ENCODE measurements at places on chromosomes 5 and 9.

DNA sequence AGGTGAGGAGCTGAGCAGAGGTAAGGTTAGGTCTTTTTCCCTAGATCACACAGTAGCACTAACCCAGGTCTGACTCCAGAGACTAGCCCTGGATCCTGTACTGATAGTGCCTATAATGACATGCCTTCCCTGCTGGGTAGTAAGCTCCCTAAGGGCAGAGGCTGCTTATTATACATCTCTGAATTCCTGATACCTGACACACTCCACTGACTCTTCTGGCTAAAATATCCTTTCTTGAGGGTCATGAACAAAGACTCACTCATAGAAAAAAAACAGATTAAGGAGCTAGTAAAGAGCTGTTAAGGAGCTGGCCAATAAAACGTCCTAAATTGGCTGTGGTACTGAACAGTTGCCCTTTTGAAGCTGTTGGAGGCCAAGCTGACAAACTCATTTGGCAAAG lies 149.0 kb upstream of the ITGA1 start:
- DNase-seq, result no peak

GRCh38 chr9:123225995-123226394 lies 42.4 kb downstream of the STRBP start:
- no peak for DNase-seq

- no peak for DNase-seq
Observed at GRCh38 chr9:36154331-36154952, 14.7 kb upstream of the CCIN start.

- DNase-seq, result no peak
Observed at GRCh38 chr9:70133253-70134208, 89.9 kb downstream of the MAMDC2 start.

GRCh38 chr9:99828417-99829176 lies 6.9 kb downstream of the NR4A3 start:
- no peak for DNase-seq

GRCh38 chr5:181164076-181164952 lies 16.9 kb downstream of the OR2V2 start:
- no peak for DNase-seq

DNA sequence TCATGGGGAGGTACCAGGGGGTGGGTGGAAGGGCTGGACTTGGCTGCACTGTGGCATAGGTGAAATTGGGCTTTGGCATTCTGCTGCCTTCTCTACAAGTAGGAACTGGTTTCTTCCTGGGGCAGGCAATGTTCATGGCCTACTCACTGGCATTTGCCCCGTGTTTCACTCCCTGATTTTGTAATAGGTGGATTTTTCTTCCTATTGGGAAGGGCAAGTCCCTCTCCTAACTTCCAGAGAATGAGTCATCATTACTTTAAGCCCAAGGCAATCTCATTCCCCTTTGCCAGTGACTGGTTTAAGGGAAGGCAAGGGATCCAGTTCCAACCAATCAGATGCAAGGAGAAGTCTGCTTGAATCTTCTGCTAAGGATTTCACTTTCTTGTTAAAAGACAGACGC lies 67.9 kb upstream of the ANKRD55 start:
- DNase-seq, result no peak

- no peak for DNase-seq
Observed at GRCh38 chr5:155532621-155533311, 519.2 kb downstream of the KIF4B start.

- no peak for DNase-seq
Observed at GRCh38 chr9:34443976-34444375, 14.4 kb downstream of the FAM219A start.

DNA sequence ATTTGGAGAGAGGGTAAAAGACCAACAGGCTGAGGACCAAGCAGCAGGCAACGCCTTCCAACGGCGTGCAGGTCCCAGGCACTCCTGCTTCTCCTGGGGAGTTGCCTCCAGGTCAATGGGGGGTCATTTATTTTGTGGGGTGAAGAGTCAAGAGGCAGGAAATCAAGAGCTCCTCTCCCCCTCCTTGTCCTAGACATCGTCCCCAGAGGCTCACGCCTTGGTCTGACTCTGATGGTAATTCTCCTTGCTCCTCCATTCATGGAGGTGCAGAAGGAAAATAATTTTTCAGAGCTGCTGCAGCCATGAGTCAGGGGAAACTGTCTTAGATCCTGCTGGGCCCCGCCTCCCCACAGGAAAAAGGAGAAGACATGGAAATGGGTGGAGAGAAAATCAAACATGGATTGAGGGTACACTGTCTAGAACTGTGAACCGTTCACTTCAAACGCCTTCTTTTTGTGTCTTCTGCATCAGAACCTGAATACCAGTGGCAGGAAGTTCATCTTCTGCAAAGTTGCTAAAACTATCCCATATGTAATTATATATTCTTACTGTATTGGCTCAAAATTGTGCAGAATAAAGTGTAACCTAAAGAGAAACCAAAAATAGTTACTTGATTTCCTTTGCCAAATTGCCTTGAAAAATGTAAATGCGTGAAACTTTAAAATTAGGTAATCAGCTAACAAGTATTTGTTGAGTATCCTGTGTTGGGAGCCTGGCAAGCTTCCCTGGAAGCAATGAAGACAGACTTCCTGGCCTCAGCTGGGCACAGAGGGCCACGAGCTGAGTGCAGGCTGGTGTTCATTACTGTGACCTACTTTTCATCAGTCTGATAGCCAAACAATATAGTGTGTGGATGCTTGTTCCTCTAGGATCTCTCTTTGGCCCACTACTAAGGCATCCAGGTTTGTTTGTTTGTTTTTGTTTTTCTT lies 142.0 kb downstream of the CMYA5 start:
- DNase-seq, result no peak

GRCh38 chr9:7973123-7973522 lies 173.5 kb upstream of the DMAC1 start:
- no peak for DNase-seq

- peak; percentile 67 for DNase-seq
Observed at GRCh38 chr9:114504341-114505186, 709 bp downstream of the WHRN start.

DNA sequence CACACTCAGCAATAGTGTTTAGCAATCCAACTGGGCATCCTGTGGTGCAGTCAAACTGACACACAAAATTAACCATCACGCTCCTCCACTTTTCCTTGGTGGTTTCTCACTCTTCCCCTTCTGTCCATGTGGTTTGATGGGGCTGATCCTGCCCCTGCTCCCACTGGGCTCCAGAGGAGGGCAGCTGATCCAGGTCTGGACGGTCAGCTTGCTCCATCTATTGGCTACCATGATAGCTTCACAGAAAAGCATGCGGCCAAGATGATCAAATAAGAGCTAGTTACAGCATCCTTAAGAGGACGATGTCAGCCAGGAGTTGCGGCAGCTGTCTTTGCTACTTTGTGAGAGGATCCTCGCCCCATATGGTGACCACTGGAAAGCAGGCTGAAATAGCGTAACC lies 29.6 kb upstream of the RANBP17 start:
- no peak for DNase-seq

- no peak for DNase-seq
Observed at GRCh38 chr5:112142769-112143270, 276.3 kb downstream of the EPB41L4A start.

DNA sequence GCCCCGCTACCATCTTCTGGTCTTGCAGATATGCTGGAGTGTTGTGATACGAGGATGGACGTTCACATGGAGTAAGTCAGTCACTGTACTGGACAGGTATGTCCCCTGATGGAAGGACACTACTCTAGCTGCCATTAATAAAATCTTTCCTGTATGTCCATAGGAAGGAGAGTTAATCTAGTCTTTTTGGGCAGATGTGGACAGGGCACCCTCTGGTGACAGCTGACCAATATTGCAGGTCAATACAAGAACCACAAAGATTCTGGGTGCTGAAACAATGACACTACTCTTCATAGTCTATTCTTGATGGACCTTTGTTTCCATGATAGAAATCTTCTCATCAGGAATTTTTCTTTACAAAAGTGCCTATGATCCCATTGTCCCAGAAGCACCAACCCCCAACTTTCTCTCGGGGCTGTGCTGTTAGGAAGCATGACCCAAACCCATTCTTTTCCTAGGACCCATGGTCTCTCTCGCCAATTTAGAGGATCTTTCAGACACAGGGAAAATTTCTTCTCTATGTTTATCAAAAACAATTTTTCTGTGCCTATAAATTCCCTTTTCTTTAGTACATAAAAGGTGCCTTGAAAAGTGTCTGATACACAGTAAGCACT lies 376.9 kb downstream of the DTWD2 start:
- no peak for DNase-seq

DNA sequence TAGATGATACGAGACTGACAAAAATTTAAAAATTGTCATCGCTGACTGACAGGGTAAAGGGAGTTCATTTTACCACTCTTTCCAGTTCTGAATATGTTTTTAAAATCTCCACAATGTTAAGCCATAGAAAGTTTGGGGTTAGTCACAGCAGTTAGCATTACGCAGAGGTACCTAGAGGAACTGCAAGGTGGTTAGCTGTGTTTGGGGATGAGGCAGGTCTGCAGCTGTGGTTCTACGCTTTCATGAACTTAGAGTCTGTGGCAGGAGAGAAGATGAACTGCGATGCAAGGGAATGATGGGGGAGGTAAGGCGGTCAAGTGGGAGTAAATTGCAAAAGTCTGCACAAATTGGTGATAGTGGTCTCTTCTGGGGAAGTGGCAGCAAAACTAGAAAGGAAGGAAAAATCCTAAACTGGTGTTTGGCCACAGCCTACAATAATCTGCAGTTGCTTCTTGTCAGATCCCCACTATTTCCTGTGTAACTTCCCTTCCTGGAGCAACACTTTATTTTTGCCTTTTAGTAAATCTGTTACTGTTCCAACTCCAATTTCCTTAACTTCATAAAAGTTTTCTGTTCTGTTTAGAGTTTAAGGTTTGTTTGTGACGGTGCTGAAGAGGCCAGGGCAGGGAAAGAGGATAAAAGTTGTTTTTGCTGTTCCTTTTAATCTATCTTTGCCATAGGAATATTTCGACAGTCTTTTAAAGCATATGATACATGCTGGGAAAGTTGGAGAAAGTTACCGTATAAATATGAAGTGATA lies 38.6 kb upstream of the SNX2 start:
- no peak for DNase-seq

DNA sequence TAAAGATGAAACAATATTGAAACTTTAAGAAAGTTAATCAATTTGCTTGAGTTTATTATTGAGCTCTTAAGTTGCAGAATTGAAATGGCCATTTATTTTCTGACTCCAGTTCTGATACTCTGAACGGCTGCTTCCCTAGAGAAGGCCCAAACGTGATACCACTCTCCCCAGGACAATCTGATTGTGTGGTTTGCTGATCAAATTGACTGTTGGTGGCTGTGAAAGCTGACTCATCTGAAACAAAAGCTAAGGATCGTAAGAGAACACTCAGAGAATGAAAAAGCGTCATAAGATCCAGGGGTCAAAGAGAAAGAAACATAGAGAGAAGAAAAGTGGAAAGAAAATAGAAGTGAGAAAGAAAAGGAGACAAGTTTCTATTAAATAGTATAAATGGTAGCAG lies 147.2 kb downstream of the IZUMO3 start:
- DNase-seq, result no peak

DNA sequence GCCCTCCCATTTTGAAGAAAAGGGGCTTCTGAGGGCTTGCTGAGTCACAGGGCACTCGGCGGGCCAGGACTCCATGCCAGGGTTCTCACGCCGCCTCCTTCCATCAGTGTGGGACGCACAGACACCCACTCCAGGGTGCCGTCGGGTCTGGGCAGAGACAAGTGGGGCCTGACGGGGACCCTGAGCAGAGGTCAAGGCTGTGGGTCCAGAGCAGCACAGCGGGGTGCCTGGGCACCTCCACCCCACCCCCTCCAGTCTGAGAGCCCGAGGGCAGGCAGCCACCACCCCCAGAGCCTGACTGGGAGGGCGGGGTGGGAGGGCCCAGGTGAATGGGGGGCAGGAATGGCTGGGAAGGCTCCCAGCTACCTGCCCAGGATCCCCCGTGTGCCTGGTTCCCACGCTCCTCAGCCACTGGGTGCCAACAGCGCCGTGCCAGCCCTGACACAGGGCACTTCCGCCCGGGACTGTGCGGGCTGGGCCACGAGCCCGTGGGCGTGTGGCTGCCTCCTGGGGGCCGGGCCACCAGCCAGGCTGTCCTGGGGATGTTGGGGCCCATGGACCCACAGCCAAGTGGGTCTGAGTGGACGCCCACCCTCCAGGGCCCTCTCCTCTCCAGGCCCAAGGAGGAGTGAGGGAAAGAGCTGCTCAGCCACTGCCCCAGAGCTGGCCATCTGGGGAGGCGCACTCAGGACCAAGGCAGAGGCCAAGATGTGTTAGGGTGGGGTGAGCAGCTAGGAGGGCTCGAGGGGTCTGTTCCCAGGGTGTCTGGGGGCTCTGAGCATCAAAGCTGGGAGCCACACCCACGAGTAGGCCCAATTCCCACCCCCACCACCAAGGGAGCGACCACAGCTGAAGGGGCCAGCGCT lies 10.1 kb upstream of the NRARP start:
- DNase-seq, result peak; percentile 53

DNA sequence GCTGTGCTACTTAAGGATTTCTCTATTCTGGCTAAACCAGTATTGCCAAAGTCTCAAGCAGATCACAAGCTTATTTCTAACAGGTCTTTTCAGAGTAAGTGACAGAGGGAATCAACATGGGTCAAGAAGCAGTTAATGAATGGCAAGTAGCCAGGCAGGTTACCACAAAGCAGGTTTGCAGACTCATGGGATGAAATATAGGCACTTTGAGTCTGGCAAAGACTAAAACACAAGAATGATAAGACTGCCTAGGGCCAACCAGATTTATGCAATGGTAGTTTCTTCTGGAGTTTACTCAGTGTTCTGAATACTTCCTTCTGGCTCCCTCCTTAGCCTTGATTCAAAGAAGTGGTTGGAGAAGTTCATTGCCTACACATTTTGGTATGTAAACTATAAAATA lies 3.6 kb downstream of the HMGCS1 start:
- DNase-seq, result no peak

- no peak for DNase-seq
Observed at GRCh38 chr5:64900618-64901017, 131.9 kb downstream of the CWC27 start.

GRCh38 chr9:2583308-2584013 lies 38.1 kb upstream of the VLDLR start:
- no peak for DNase-seq

DNA sequence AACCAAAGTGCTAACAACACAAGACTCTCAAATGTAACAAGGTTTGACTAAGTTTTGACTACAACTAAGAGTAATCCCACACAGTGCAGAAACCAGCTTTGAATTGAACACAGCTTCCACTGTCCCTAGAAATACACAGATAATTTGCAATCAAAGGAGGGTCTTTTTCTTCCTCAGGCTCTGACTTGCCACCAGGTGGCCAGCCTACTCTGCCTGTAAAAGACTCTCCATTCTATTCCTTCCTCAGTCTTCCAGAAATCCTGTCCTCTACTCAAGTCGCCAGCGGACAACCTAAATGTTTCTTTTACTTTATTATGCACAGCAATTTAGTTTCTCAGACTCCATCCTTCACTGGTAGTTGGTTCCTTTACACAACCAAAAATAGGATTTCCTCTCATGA lies 32.2 kb upstream of the MCTP1 start:
- no peak for DNase-seq

DNA sequence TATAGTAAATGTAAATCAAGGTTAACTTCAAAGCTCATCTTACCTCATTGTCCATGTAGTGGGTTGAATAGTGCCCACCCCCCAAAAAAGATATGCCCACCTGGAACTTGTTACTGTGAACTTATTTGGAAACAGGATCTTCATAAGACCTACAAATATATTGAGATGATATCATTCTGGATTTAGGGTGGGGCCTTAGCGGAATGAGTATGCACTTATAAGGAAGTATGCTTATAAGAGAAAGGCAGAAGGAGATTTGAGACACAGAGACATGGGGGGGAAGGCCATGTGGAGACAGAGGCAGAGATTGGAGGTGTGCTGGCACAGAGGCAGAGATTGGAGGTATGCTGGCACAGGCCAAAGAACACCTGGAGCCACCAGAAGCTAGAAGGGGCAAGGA lies 2.6 kb upstream of the PRRC1 start:
- DNase-seq, result no peak

GRCh38 chr5:61402244-61402823 lies 70.3 kb downstream of the ZSWIM6 start:
- DNase-seq, result no peak
